ENCODE measurements at places on chromosomes 5 and 9.

DNA sequence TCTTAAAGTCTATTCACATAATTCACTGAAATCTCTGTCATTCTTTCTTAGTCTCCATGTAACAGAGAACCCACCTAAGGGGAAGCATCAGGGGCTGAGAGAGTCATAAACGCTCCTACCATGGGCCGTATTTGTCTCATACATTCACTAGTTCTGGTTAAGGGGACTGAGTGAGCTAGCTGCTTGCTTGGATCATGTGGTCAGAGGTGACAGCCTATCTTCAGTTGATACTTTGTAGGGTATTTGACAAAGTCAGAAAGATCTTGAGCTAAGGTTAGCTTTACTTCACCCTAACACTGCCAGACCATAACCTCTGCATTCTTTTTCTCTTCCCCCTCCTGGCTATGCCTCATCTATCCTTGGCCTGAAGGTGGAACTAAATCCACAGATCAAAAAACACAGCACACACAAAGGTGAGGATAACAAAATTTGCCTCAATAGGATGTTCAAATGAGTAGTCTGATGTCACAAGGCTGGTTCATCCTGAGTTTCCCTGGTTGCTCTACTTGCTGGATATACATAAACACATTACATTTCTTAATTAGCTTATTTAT is 66.5 kb downstream of the MARCHF3 start:
- DNase-seq = no peak

- DNase-seq = no peak
Observed at GRCh38 chr5:82313016-82313415, 34.9 kb upstream of the RPS23 start.

GRCh38 chr9:764105-764524 is 77.4 kb upstream of the DMRT1 start:
- DNase-seq = peak; percentile 48

- peak; percentile 95 for DNase-seq
Observed at GRCh38 chr9:95507464-95508241, 9.1 kb downstream of the PTCH1 start.

DNA sequence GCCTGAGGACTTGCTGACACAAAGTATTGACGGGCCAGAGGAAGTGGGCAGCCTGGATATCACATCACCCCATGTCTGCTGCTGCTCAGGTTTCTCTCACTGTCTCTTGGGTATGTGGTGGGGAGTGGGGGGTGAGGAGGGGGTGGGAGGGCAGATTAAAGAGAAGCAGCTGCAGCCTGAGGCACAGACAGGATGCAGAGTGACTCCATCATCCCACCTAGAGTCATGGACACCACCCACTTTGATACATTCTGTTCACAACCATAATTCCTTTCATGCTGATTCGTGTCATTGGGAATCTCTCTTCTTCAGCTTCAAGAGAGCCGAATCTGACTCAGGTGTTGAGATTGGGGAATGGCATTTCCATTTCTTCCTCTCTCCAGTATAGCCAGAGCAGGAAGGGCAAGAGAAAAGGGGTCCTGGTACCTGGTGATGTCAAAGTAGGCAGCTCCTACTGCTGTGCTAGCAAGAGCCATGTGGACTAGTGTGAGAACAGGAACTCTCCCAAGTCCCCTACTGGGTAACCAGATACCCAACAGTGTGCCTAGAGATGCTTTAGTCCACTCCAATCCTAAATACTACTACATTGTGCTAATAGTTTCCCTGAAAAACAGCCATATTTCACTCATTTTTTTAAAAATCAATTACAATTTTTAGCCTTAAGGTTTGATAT is 22.4 kb downstream of the GRAMD2B start:
- DNase-seq = no peak

- no peak for DNase-seq
Observed at GRCh38 chr5:101866473-101866872, 429.6 kb downstream of the SLCO4C1 start.

DNA sequence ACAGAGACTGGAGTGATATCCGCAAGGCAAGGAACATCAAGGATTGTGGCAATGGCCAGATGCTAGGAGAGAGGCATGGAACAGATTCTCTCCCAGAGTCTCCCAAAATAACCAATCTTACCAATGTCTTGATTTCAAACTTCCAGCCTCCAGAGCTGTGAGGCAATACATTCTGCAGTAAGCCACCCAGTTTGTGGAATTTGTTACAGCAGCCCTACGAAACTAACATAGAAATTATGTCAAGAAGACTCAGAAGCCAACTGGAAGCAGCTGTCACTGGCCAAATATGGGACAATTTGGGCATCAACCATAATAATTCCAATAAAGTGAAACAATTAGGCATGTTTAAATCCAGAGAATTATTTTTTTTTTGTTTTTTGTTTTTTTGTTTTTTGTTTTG is 271.1 kb downstream of the NDUFS4 start:
- no peak for DNase-seq

GRCh38 chr9:98520221-98520960 is 188.3 kb downstream of the GABBR2 start:
- no peak for DNase-seq

GRCh38 chr5:51202161-51202560 is 181.1 kb upstream of the ISL1 start:
- DNase-seq = no peak

GRCh38 chr9:18429070-18429469 is 44.9 kb upstream of the ADAMTSL1 start:
- peak; percentile 67 for DNase-seq
